ENCODE measurements at places on chromosomes 11 and 22.

DNA sequence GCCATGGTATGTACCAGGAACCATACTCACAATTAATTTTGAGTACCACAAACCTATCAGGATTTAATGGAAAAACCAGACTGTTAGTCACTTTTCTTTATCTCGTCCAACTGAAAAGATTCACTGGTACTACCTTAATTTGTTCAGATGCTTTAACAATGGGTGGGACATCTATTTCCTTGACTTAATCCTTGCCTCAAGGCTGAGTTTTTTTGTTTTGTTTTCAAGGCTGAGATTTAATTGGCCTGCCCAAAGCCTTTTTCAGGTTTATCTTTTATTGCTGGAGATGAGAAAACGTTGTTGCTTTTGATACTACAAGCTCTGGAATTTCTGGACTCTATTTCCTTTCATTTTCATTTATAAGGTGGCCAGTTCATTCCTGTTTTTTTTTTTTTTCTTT lies 50.4 kb downstream of the NELL1 start:
- no peak for DNase-seq

DNA sequence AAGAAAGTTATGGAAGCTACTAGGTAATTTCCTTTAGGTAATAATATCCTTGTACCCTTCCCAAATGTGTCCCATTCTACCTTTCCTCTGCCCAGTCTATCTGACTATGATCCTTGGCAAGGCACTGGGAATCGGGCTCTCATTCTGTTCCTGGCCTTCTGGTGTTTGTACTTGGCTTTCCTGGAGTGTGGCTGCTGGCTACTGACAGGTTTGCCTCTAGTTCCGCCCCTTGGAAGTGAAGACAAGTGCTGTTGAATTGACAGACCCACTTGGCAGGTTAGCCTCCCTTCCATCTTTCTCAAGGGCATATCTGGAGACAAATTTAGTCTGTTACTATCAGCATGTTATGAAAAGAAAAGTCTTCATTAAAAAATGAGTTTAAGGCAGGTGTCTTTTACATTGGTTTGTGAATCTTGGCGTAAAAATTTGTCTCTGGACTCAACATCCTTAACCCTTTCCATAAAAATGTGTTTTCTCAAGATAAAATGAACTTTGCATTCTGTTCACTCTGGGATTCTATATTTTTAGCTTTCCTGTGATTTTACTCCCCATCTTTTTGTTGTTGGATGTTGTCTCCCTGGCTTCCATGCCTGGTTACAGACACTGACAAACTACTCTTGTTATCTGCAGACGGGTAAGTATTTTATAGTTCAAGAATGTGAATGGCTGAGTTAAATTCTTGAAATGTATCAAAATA lies 287.4 kb upstream of the PDGFD start:
- no peak for DNase-seq

GRCh38 chr11:34667810-34668582 lies 47.1 kb downstream of the EHF start:
- DNase-seq = no peak

GRCh38 chr11:66465373-66466224 lies 1.1 kb upstream of the PELI3 start:
- DNase-seq = no peak

DNA sequence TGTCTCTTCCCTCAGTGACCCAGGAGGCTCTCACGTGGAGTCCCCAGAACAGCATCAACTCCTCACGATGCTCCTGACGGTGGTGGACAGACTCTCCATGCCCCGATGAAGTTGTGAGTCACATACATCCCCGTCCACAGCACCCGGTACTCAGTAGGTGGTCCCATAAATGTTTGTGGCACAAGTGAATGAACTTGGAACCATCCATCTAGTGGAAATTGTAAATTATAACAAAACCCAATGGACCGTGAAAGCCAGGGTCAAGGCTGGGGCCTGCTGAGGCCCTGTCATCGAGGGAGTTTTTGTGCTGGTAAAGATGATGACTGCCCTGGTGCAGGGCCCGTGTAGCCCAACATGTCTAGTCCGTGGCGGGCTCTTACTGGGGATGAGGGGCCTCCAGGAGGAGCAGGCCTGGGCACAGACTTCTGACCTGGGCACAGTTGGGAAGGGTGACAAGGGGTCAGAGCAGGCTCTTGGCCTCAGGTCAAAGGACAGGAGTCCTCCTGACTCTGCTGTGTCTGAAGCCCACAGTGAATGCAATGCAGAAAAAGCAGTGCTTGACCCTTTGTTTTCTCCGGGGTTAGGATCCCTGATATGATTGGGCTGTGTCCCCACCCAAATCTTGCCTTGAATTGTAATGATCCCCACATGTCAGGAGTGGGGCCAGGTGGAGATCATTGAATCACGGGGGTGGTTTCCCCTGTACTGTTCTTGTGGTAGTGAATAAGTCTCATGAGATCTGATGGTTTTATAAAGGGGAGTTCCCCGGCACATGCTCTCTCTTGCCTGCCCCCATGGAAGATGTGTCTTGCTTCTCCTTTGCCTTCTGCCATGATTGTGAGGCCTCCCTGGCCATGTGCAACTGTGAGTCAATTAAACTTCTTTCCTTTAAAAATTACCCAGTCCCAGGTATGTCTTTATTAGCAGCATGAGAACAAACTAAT lies 20.0 kb upstream of the SMIM38 start:
- DNase-seq = peak; percentile 54

DNA sequence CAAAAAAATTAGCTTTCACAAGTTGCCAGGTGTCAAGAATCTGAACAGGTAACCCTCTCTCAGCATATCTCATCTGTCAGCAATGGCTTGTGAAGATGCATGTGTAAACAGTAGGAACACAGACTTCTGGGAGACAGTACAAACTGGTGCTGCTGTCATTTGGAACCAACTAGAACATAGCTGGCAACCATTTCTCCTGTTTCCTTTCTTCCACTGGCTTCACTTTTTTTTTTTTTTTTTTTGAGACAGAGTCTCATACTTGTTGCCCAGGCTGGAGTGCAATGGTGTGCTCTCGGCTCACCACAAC lies 2.1 kb upstream of the PIK3C2A start:
- DNase-seq = no peak

DNA sequence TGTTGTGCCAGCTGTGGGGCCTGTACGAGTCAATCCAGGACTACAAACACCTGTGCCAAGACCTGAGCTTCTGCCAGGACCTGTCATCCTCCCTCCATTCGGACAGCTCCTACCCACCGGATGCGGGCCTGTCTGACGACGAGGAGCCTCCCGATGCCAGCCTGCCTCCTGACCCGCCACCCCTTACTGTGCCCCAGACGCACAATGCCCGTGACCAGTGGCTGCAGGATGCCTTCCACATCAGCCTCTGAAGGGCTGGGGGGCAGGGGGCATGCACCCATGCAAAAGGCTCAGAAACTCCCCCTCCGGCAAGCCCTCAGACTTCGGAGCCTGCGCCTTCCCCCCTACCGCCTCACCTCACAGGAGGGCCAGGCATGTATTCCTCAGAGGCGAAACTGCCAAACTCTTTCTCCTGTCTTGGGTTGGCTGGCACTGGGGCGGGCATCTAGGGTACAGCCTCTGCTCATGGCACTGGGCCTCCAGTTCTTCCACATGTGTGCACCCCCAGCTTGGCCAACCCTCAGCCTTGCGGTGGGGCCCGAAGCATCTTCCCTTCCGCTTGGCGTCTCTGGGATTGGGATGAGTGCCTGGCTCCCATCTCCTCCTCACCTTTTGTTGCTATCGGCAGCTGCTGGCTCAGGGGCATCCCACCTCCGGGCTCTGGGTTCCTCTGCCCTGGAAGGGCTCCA lies 1.2 kb downstream of the FAM89B start:
- DNase-seq = no peak

GRCh38 chr22:39613549-39613921 lies 43.0 kb downstream of the CACNA1I start:
- DNase-seq = no peak

DNA sequence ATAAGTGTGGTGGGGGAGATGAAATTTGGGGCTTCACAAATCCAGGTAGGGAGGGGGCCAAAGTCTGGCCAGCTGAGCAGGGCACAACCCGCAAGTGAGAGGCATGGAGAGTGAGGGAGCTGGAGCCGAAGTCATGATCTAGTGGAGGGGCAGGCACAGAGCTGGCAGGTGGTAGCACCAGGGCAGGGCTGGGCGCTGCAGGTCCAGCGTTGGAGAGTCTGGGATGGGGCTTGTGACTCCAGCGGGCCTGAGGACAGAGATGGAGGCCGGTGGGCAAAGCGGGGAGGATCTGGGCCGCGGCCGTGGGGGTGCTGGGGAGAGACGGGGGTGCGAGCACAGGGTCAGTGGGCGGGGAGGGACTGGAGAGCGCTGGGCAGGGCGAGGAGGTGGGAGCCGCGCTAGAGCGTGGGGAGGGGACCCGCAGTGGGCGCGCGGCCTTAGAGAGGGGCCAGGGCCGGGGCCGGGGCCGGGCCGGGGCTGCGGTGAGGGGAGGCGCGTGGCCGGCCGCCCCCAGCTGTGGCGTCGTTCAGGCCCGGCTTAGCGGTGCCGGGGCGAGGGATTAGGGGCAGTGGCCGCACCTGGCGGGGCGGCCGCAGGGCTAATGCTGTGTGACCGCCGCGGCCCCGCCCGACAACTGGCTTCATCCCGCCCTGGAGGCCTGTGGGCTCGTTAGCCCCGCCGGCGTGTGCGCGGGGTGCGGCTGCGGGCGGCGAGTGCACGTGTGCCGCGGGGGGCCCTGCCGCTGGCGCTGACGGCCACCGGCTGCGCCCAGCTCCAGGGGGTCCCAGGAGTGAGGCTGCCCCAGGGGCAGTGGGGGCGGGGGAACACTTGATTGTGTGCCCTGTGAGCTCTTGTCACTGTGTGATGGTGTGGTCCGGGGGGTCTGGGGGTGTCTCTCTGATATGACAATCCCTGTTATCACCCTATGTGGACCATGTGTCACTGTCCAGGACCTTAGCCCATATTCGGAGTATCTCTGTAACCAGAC lies 23.6 kb upstream of the MYOD1 start:
- DNase-seq = no peak

DNA sequence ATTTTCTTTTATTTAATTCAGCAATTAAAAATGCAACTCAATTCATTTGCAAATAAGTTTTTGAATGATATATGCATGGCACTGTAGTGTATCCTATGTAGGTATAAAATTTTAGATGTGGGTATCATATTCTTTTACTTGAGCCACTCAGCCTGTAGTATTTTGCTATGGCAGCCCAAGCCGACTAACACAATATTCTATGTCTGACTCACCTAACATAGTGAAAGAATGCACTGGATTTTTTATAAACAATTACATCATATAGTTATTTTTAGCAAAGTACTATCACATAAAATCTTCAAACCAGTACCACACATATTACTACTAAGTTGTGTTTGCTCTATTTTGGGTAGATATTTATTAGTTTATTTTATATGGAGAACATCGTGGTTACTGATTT lies 21.9 kb upstream of the GRIA4 start:
- no peak for DNase-seq

GRCh38 chr11:112718483-112718882 lies 242.7 kb upstream of the NCAM1 start:
- no peak for DNase-seq

GRCh38 chr22:40033586-40034380 lies 39.0 kb downstream of the FAM83F start:
- DNase-seq = no peak

- DNase-seq = no peak
Measured at GRCh38 chr11:113377681-113378412, 9.7 kb upstream of the ANKK1 start.

DNA sequence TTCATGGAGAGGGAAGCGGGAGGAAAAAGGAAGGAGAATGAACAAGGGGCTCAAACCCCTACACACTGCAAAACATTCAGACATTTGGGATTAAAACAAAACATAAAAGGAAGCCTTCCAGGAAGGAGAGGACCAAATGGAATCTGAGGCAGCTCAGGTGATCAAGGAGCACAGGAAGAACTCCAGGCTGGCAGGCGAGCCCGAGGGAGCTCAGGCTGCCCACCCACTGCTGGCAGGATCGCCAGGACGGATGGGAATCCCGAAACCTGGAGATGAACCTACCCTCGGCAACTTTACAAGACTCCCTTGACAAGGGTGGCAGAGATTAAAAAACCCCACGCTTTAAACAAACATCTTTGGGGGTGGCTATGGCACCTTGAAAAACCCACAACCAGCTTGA lies 5.0 kb upstream of the PYGM start:
- DNase-seq = no peak

GRCh38 chr11:103325686-103326069 lies 216.5 kb downstream of the DYNC2H1 start:
- DNase-seq = peak; percentile 6

DNA sequence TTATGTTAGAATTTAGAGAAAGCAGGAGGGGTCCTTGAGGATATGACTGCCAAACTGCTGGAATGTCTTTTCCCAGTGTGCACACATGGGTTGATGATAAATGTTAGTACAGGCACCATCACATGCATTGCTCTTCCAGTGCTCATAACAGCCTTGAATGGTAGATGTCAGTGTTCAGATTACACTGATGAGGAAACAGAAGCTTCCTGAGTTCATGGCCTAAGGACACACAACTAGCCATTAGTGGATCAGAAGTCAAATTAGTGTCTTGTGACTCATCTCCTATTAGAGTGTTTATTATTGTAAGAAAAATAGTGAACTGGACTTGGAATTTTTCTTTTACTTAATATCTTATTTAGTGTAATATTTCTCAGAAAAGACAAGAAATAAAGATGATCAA lies 241.5 kb downstream of the DDX10 start:
- DNase-seq = no peak

GRCh38 chr22:25374869-25375268 lies 155.4 kb downstream of the CRYBB2 start:
- no peak for DNase-seq

GRCh38 chr11:36492724-36493304 lies 17.3 kb downstream of the TRAF6 start:
- peak; percentile 45 for DNase-seq

DNA sequence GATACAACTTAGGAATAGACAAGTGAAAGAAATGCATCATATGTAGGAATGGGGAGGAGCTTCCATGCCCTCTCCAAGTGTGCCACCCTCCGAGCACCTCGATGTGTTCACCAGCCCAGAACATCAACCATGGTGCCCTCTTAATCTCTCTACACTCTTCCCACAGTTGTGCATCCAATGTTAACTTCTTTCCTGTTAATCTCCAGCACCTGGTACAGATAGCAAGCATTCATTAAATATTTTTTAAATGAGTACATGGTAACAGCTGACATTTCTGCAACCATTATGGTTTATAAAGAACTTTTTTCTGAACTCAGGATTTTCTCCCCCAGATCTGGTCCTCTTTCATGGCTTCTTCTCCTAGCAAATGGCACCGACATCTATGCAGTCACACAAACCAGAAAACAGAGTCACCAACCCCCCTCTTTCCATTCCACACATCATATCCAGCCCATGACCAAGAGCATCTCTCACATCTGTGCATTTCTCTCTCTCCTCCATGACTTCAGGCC lies 118.1 kb upstream of the CLPB start:
- DNase-seq = no peak

All from activated CD8-positive, alpha-beta T cell treated with anti-CD3 and anti-CD28 coated beads for 36 hours (primary cell).